Effector memory CD4-positive, alpha-beta T cell (primary cell): ENCODE measurements at places on chromosomes 11 and 22.

DNA sequence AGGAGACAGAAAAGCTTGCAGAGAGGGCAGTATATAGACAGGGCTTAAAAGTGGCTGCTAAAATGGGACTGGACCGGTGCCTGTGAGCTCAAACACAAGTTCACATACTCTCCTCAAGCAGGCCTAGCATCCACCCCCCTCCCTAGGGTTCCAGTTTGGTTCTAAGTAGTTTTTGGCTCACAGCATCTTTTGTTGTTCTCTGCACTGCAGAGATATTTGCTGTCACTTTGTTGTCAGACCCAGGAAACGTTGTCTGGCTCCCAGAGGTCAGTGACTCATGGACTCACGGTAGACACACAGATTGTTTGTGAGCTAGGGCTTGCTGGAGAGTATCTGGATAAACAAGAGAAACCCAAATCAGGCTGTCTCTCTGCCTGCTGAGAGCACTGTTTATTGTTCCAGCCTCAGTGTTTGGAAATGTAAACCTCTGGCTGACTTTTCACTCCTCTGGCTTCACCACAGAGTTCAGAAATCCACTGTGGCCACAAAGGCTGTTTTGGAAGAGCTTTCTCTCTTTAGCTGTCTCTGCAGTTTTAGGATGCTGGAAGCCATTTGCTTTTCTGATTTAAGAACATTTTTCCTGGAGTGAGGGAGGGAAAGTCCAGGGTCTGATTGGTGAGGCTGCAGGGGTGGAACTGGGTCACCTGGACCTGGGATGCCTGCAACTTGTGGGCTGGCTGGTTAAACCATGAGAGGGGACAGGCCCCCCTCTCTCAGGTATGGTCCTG is 303.7 kb upstream of the PLET1 start:
- DNase-seq, result no peak
- H3K4me3 ChIP-seq, result no peak overlapping the region
- H3K36me3 ChIP-seq, result no peaks in the 10 kb centered on the region
- no peak overlapping the region for H3K27ac ChIP-seq
- H3K27me3 ChIP-seq, result no peaks in the 10 kb centered on the region

GRCh38 chr22:19855504-19856409 is 1.1 kb upstream of the GNB1L start:
- peak; percentile 40 for DNase-seq
- H3K27ac ChIP-seq, result peak overlapping the region; percentile 92
- H3K4me1 ChIP-seq, result peaks cover 24% of the 10 kb centered on the region
- peak overlapping the region; percentile 95 for H3K4me3 ChIP-seq
- H3K36me3 ChIP-seq, result peaks cover 7% of the 10 kb centered on the region

GRCh38 chr11:103671143-103671651 is 365.2 kb upstream of the DDI1 start:
- no peaks in the 10 kb centered on the region for H3K27me3 ChIP-seq
- H3K4me3 ChIP-seq, result no peak overlapping the region
- no peak overlapping the region for H3K27ac ChIP-seq
- H3K36me3 ChIP-seq, result no peaks in the 10 kb centered on the region
- H3K4me1 ChIP-seq, result no peaks in the 10 kb centered on the region

GRCh38 chr11:79018371-79018849 is 422.4 kb downstream of the TENM4 start:
- H3K4me3 ChIP-seq, result no peak overlapping the region
- DNase-seq, result no peak
- H3K36me3 ChIP-seq, result no peaks in the 10 kb centered on the region
- H3K27me3 ChIP-seq, result no peaks in the 10 kb centered on the region
- no peak overlapping the region for H3K27ac ChIP-seq

DNA sequence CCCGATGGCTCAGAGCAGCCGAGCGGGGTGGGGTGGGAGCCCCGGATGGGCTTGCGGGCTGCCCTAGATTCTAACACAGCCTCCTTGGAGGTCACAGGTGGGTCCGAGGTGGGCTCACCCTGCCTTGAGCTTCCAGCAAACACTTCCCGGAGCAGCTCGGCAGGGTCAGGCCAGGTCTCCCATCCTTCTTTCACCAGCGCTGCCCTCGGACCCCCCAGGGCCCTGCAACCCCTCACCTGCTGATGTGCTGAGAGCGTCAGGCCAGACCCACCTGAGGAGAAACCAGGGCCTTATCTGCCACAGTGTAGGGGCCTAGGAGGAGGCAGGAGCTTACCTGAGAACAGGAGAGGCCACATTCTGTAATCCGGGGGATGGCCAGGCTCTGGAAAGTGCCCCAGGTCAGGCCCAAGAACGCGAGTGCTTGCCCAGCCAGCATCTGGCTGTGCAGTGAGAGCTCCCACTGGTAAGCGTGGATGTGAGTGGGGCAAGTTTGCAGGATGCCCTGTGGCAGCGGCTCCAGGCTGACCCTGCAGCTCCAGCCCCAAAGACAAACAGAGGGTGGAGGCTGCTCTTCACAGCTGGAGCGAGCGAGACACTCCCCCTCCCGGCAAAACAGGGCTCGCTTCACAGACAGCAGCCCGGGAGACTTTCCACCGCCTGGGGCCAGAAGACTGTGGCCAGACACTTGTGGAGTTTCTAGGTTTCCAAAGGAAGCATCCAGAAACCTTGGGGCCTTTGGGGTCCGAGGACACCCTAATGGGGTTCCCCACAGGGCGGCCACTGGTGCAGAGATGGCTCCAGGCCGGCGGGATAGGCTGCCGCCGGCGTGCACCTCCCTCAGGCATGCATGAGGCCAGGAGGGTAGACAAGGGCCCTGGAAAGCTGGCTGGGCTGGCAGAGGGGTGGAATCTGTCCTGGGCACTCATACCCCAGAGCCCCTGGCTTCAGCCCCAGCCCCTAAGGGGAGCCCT is at the start of gene IL17REL:
Gene IL17REL, minus strand, starts transcription at position 555 of the 971 bp plus-strand sequence. Its CDS starts 119 bp downstream, at position 436.
- H3K36me3 ChIP-seq, result no peaks in the 10 kb centered on the region
- DNase-seq, result no peak
- peaks cover 39% of the 10 kb centered on the region for H3K4me1 ChIP-seq
- no peak within 1 kb of the TSS for H3K4me3 ChIP-seq

- H3K4me1 ChIP-seq, result no peaks in the 10 kb centered on the region
- H3K36me3 ChIP-seq, result no peaks in the 10 kb centered on the region
- H3K4me3 ChIP-seq, result no peak overlapping the region
- no peak for DNase-seq
- no peaks in the 10 kb centered on the region for H3K27me3 ChIP-seq
Observed at GRCh38 chr11:390175-390574, 3.8 kb upstream of the PKP3 start.

GRCh38 chr22:27075028-27075678 is 417.8 kb downstream of the MIAT start:
- no peaks in the 10 kb centered on the region for H3K4me1 ChIP-seq
- H3K27me3 ChIP-seq, result no peaks in the 10 kb centered on the region
- H3K27ac ChIP-seq, result no peak overlapping the region
- H3K36me3 ChIP-seq, result no peaks in the 10 kb centered on the region

GRCh38 chr11:117375960-117376359 is 48.3 kb downstream of the CEP164 start:
- H3K4me1 ChIP-seq, result no peaks in the 10 kb centered on the region
- H3K27me3 ChIP-seq, result no peaks in the 10 kb centered on the region
- H3K4me3 ChIP-seq, result no peak overlapping the region
- H3K36me3 ChIP-seq, result peaks cover 40% of the 10 kb centered on the region
- H3K27ac ChIP-seq, result no peak overlapping the region
- DNase-seq, result no peak

- no peak overlapping the region for H3K4me3 ChIP-seq
- no peak for DNase-seq
- H3K4me1 ChIP-seq, result no peaks in the 10 kb centered on the region
- no peak overlapping the region for H3K27ac ChIP-seq
- no peaks in the 10 kb centered on the region for H3K36me3 ChIP-seq
Observed at GRCh38 chr11:109023036-109023435, 358.2 kb downstream of the DDX10 start.

DNA sequence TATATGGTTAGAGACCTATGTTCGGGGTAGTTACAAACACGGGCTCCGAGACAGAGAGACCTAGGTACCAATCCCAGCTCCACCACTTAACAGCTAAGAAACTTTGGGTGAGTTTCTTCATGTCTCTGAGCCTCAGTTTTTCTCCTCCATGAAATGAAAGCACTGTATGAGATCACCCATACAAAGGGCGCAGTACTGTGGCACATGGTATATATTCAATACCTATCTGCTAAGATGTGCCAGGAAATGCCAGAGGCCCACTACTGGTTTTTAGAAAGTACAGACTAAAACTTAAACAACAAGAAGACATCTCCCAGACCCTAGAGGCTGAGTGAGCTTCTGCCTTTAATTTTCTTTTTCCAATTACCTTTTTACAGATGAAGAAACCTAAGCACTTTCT is 69.5 kb downstream of the SLC1A2 start:
- H3K4me1 ChIP-seq, result peaks cover 14% of the 10 kb centered on the region
- H3K27ac ChIP-seq, result no peak overlapping the region
- no peak for DNase-seq
- H3K27me3 ChIP-seq, result no peaks in the 10 kb centered on the region

GRCh38 chr11:118838905-118839553 is 44.7 kb upstream of the CXCR5 start:
- H3K36me3 ChIP-seq, result no peaks in the 10 kb centered on the region
- no peaks in the 10 kb centered on the region for H3K4me1 ChIP-seq
- no peaks in the 10 kb centered on the region for H3K27me3 ChIP-seq
- DNase-seq, result no peak

DNA sequence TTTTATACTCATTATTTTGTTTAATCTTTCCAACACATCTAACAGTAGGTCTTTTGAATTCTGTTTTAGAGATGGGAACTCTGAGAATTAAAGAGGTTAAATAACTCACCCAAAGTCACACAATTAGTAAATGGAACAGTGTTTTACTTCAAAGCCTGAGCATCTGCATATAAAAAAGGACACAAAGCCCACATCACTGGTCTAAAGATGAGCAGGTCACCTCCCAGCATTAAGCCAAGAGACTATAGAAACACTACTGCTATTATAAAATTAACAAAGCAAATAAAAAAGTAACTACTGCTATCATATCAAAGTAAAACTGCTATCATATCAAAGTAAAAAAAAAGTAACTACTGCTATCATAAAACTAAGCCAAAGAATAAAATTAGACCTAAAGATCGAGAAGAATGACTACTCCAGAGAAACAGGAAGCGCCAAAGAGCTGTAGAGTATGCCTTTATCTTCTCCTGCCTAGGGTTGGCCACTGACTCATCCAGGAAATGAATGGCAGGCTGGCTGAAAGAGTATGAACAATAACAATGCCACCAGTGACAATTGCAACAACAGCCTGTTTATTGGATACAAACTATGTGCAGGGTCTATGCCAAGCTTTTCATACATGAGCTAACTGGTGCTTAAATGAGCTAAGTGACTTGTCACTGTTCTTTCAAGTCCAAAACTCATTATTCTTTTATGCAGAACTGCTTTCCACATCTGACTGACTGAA is 1153.0 kb upstream of the TENM4 start:
- no peak for DNase-seq
- H3K36me3 ChIP-seq, result no peaks in the 10 kb centered on the region
- no peaks in the 10 kb centered on the region for H3K4me1 ChIP-seq

GRCh38 chr22:20400606-20401375 is 6.8 kb downstream of the ZNF74 start:
- no peak overlapping the region for H3K4me3 ChIP-seq
- no peaks in the 10 kb centered on the region for H3K27me3 ChIP-seq
- no peaks in the 10 kb centered on the region for H3K4me1 ChIP-seq
- H3K27ac ChIP-seq, result no peak overlapping the region
- no peak for DNase-seq

DNA sequence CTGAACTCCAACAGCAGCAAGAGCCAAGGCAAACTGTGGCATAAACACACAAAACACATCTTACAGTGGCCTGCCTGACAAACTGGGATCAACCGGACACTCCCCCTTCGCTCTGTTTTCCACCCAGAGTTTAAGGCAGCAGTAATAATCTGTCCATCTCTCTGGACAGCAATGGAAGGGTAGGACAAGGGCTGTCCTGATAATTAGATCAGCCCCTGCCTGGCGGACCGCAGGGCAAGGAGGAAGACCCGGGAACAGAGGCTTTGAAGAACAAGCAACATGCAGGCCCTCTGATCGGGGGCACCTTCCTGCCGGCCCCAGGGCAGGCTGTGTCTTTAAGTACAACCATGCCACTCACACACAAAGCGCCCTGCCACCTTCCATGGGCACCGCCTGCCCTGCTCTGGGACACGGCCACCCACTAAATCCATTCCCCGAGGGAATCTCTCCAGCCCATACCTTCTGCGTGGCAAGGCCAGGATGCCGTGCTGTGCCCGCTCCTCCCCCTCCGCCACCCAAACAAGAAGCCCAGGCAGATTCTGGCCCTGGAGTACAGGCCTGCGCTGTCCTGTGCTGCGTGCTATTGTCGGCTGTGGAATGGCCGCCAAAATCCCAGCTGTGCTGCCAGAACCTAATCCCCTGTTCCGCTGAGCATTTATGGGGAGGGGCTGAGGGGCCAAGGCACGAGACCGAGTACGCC is 38.8 kb downstream of the NUMA1 start:
- H3K36me3 ChIP-seq, result no peaks in the 10 kb centered on the region
- no peaks in the 10 kb centered on the region for H3K27me3 ChIP-seq
- peak overlapping the region; percentile 75 for H3K4me3 ChIP-seq

DNA sequence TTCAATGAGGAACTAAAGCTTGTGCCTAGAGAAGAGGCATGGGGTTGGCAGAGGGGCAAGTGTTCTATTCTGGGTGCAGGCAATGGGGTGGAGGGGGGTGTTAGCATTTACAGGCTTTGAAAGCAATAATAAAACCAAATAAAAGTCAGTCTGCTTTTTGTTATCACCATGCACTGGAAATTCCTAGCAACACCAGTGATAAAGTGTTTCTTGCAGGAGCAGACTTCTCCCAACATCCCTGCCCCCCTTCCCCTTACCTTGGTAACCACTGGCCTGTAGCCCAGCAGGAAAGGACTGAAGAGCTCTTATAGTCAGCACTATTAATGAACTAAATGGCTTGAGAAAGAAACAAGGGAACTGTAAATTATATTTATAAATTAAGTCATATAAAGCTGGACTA is 65.2 kb upstream of the SESN3 start:
- H3K27me3 ChIP-seq, result no peaks in the 10 kb centered on the region
- no peaks in the 10 kb centered on the region for H3K36me3 ChIP-seq
- no peak overlapping the region for H3K27ac ChIP-seq
- no peak overlapping the region for H3K4me3 ChIP-seq
- DNase-seq, result no peak

DNA sequence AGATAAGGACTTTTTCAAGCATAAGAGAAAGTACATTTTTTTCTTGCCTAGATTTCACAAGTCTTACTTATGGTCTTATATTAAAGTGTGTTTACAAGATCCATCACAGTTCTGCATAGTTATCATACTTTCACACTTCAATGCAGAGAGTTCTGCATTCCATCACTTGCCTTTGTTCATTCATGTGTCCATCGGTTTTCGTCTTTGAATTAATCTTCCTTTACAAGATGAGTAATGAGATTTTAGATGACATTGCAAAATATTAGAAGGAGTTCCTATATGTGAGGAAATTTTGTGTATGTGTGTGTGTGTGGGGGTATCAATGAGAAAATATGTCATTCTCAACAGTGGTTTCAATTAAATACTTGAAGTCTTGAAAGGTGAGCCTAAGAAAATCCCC is 98.1 kb upstream of the GUCY1A2 start:
- no peak overlapping the region for H3K4me3 ChIP-seq
- DNase-seq, result no peak
- no peaks in the 10 kb centered on the region for H3K4me1 ChIP-seq
- H3K36me3 ChIP-seq, result no peaks in the 10 kb centered on the region
- H3K27me3 ChIP-seq, result no peaks in the 10 kb centered on the region

GRCh38 chr22:42353883-42354727 is 78.1 kb downstream of the NFAM1 start:
- no peaks in the 10 kb centered on the region for H3K4me1 ChIP-seq
- no peak overlapping the region for H3K4me3 ChIP-seq
- H3K36me3 ChIP-seq, result no peaks in the 10 kb centered on the region
